ENCODE measurements at places on chromosomes 7 and 10. TPM values are rescaled to one million over a fixed set of nuclear protein-coding genes. Genes with fewer than 3 reads are reported as not detected.

H2BK1 gene
- not detected for total RNA-seq

TDRD1 gene
- total RNA-seq, result not detected

UCMA gene
- total RNA-seq, result not detected

TMEM176A gene
- total RNA-seq, result 12.9 TPM

TMEM213 gene
- total RNA-seq, result not detected

SPDYE8 gene
- total RNA-seq, result not detected

CPEB3 gene
- 16.9 TPM for total RNA-seq

CYP2C19 gene
- not detected for total RNA-seq

SLC25A13 gene
- 30.8 TPM for total RNA-seq

EIF5AL1 gene
- 0.13 TPM for total RNA-seq

CH25H gene
- total RNA-seq, result not detected

DNA sequence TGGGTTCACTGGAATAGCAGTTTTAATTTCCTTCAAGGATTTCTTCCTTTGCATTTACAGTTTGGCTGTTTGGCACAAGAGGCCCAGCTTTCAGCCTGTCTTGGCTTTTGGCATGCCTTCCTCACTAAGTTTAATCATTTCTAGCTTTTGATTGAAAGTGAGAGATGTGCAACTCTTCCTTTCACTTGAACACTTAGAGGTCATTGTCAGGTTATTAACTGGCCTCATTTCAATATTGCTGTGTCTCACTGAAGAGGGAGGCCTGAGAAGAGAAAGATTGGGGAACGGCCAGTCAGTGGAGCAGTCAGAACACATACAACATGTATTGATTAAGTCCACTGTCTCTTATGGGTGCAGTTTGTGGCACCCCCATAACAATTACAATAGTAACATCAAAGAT, 33.9 kb downstream of the PTTG1IP2 start:
- H3K36me3 ChIP-seq, result no peaks in the 10 kb centered on the region
- no peak for DNase-seq
- no peaks in the 10 kb centered on the region for H3K27me3 ChIP-seq

- no peaks in the 10 kb centered on the region for H3K36me3 ChIP-seq
- H3K27me3 ChIP-seq, result no peaks in the 10 kb centered on the region
- H3K27ac ChIP-seq, result no peak overlapping the region
Observed at GRCh38 chr7:131769241-131769640, 212.8 kb upstream of the PODXL start.

- no peaks in the 10 kb centered on the region for H3K27me3 ChIP-seq
- no peak overlapping the region for H3K27ac ChIP-seq
- no peaks in the 10 kb centered on the region for H3K36me3 ChIP-seq
- peak; percentile 25 for DNase-seq
Observed at GRCh38 chr7:3092468-3092867, 48.8 kb upstream of the CARD11 start.

- no peak for DNase-seq
- H3K36me3 ChIP-seq, result no peaks in the 10 kb centered on the region
- no peak overlapping the region for H3K27ac ChIP-seq
- H3K27me3 ChIP-seq, result no peaks in the 10 kb centered on the region
Observed at GRCh38 chr7:3271298-3271697, 29.8 kb upstream of the SDK1 start.

DNA sequence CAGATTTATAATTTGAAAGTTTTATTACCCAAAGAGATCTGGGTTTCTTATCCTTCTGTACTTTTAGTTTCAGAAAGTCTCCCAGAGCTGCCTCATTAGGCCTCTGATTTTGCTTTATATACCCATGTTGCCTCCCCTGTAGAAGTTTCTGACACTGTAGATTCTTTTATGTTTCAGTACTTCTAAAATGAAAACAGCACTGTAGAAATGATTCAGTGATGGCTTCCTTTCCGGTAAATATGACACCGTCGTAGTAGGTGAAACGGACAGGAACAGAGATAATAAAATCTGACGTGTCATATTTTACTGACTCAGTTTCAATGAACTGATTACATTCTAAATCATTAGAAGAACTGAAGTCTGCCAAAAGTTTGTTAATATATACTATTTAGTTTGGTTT, 272.7 kb downstream of the TWIST1 start:
- DNase-seq, result no peak
- no peak overlapping the region for H3K27ac ChIP-seq
- H3K27me3 ChIP-seq, result no peaks in the 10 kb centered on the region
- H3K4me1 ChIP-seq, result no peaks in the 10 kb centered on the region
- H3K4me3 ChIP-seq, result no peak overlapping the region

DNA sequence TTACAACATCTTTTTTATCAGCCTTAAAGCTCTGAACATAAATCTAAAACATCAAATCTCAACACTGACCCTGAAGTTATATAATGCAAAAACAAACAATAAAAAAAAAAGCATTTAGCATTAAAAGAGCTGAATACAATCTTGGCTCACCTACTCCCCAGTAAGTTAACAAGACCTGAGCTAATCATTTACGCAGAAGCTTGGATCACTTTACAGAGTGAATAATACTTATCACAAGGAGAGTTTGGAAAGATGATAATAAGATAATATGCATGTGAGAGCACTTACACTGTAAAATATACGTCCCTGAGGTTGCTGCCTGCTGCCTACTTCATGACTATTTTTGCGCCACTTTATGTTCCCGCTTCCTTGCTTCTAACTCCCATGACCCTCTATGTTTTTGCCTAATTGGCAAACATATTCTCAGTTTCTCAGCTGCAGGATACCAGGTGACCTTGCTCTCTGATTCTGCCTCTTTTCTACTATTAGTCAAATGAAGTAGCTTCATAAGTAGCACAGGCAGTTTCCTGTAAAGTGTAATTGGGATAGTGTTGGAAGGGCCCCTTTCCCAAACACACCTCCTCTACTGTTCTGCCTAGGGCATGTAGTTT, 333.6 kb downstream of the LRRTM3 start:
- no peaks in the 10 kb centered on the region for H3K4me1 ChIP-seq
- H3K36me3 ChIP-seq, result no peaks in the 10 kb centered on the region
- no peak for DNase-seq
- no peak overlapping the region for H3K4me3 ChIP-seq
- no peak overlapping the region for H3K27ac ChIP-seq

GRCh38 chr7:157292770-157293412, 43.9 kb upstream of the DNAJB6 start:
- no peak for DNase-seq
- H3K36me3 ChIP-seq, result no peaks in the 10 kb centered on the region
- no peak overlapping the region for H3K4me3 ChIP-seq
- no peaks in the 10 kb centered on the region for H3K4me1 ChIP-seq

- no peak overlapping the region for H3K4me3 ChIP-seq
- H3K4me1 ChIP-seq, result no peaks in the 10 kb centered on the region
- H3K27ac ChIP-seq, result no peak overlapping the region
- no peak for DNase-seq
- H3K27me3 ChIP-seq, result no peaks in the 10 kb centered on the region
- H3K36me3 ChIP-seq, result no peaks in the 10 kb centered on the region
Observed at GRCh38 chr7:29346231-29346978, 151.8 kb downstream of the CHN2 start.

GRCh38 chr10:71396084-71396710, 523 bp upstream of the CDH23 start:
- H3K27me3 ChIP-seq, result peaks cover 38% of the 10 kb centered on the region
- DNase-seq, result peak; percentile 43
- peak overlapping the region; percentile 69 for H3K4me3 ChIP-seq
- peaks cover 7% of the 10 kb centered on the region for H3K4me1 ChIP-seq

GRCh38 chr7:139542308-139543151, 19.0 kb downstream of the CLEC2L start:
- no peaks in the 10 kb centered on the region for H3K36me3 ChIP-seq
- H3K27me3 ChIP-seq, result no peaks in the 10 kb centered on the region
- no peak for DNase-seq

DNA sequence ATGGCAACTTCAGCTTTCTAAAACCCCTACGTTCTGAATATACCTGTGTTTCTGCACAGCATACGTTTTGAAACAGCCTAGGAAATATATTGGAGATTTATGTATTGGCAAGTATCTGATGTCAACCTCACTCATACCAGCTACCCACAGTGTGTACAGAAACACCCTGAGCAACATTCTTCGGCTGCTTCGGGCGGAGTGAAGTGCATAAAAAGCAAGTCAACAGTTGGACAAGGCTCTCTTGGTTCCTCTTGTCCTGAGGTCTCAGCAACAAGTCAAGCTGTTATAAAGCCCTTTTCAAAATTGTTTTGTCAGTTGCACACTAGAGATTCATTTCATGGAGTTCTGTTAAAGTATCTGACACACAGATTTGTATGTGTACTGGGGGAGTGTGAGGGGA, 40.0 kb upstream of the PAPSS2 start:
- no peak for DNase-seq
- no peaks in the 10 kb centered on the region for H3K36me3 ChIP-seq
- H3K27me3 ChIP-seq, result no peaks in the 10 kb centered on the region
- H3K27ac ChIP-seq, result no peak overlapping the region
- H3K4me3 ChIP-seq, result no peak overlapping the region

DNA sequence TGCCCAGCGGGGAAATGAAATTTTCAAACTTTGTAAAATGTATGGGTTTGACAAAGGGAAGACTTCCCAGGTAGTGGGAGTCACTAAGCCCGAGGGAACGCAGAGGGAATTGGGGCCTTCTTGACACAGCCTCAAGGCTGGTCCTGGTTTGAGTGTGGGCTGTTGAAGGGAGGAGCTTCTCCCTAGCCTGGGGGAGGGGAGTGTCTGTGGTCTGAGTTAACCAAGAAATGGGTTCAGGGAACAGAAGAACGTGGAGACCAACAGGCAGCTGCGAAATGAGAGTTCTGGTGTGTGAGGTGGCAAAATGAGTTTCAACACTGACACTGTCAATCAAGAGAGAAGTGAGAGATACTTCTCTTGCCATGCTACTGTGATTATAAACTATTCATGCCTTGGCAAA, 32.7 kb upstream of the BAMBI start:
- no peak overlapping the region for H3K4me3 ChIP-seq
- no peaks in the 10 kb centered on the region for H3K4me1 ChIP-seq
- no peak overlapping the region for H3K27ac ChIP-seq

DNA sequence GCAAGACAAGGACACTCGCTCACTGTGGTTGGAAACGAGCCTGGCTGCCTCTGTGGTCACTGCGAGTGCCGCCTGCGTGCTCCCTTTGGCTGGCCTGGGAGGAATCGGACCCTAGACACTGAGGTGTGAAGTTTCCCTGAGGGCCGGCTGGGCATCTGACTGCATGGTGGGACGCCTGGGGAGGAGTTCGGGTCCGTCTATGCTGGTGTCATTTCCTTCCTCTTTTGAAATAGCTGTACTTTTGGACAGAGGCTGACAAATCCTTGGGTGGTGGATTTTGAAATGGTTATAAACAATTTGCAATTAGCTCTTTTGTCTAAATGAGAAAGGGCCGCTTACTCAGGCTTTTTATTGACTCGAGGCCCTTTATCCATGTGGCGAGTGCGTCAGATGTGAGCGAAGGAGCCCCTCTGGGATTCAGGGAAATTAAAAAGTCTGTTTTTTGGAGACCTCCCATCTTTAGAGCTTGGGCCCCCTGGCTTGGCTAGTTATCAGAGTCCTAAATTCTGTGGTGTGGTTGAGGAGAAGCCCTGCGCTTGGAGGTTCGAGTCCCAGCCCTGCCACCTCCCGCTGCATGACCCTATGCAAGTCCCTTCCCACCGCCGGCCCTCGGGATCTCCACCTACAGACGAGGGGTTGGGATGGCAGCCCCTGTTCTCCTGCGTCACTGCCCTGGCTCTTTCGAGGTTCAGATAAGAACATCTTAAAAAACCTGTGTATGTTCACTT, 147.1 kb downstream of the RGS10 start:
- H3K27me3 ChIP-seq, result no peaks in the 10 kb centered on the region
- no peaks in the 10 kb centered on the region for H3K36me3 ChIP-seq
- peak; percentile 27 for DNase-seq
- H3K4me1 ChIP-seq, result peaks cover 12% of the 10 kb centered on the region
- H3K4me3 ChIP-seq, result no peak overlapping the region

- no peaks in the 10 kb centered on the region for H3K36me3 ChIP-seq
- DNase-seq, result no peak
- no peak overlapping the region for H3K4me3 ChIP-seq
- no peaks in the 10 kb centered on the region for H3K27me3 ChIP-seq
- H3K27ac ChIP-seq, result no peak overlapping the region
Observed at GRCh38 chr7:3648276-3648675, 347.2 kb downstream of the SDK1 start.

DNA sequence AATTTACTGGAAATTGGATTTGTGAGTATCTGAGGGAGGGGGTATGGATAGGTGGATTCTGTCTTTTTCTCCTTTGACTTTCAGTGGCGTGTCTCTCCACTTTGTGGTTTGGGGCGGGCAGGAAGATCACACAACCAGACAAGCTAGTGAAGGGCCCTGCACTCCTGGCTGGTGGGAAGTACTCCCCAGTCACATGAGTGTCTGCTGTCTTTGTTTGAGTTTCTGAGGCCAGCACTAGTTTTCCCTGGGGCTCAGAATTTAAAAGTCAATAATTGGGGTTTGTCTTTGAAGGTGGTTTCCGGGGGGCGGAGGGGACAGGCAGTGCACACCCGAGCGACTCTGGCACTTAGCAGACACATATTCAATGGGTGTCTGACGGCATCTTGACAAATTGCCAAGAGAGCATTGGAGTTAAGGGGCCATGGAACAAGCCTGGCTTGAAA, 120.1 kb downstream of the WDFY4 start:
- no peak overlapping the region for H3K4me3 ChIP-seq
- no peak for DNase-seq
- no peaks in the 10 kb centered on the region for H3K4me1 ChIP-seq

GRCh38 chr10:47058961-47059391, 147.7 kb downstream of the PTPN20 start:
- H3K27me3 ChIP-seq, result no peaks in the 10 kb centered on the region
- H3K36me3 ChIP-seq, result no peaks in the 10 kb centered on the region

- H3K27ac ChIP-seq, result no peak overlapping the region
- no peaks in the 10 kb centered on the region for H3K36me3 ChIP-seq
- no peaks in the 10 kb centered on the region for H3K27me3 ChIP-seq
- DNase-seq, result no peak
Observed at GRCh38 chr7:112302566-112302965, 96.1 kb downstream of the ZNF277 start.
